Caco-2 (cell line): ENCODE measurements at places on chromosomes 13 and 19. TPM values are rescaled to one million over a fixed set of nuclear protein-coding genes. Genes with fewer than 3 reads are reported as not detected.

Gene MISP3
- 5.2 TPM in 2 replicates for total RNA-seq

- DNase-seq: no peak
- no peaks in the 10 kb centered on the region for H3K27me3 ChIP-seq
- no peak overlapping the region for H3K4me3 ChIP-seq
- H3K4me1 ChIP-seq: no peaks in the 10 kb centered on the region
- H3K36me3 ChIP-seq: no peaks in the 10 kb centered on the region
Observed at GRCh38 chr13:34886987-34887386, 55.1 kb upstream of the NBEA start.

Gene ZNF492
- not detected in 2 replicates for total RNA-seq

DNA sequence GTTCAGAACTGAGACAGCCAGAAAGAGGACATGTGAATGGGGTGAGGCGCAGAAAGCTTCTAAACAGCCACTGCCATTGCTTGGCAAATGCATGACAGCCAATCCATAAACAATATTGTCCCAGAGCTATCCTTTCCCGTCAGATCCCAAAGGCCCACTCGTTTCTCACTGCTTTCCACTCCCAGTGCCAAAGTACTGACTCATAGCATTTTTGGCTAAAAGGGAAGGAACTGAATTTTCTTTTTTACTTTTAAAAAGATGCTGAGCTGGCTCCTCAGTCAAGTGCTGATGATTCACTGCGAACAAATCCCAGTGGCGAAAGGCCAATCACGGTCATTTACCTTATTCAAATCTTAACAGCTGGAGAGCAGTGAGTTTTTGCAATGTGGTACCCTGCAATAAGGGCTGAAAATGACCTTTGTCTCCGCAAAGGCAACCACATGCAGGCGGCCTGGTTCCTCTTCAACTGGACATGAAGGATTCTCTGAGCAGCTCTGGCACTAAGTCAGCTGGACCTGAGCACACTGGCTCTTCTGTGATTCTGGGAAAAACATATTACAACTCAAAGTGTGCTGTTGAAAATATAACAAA, 151.7 kb downstream of the DCLK1 start:
- H3K4me1 ChIP-seq: no peaks in the 10 kb centered on the region
- H3K27ac ChIP-seq: no peak overlapping the region
- no peak for DNase-seq
- H3K27me3 ChIP-seq: no peaks in the 10 kb centered on the region
- H3K36me3 ChIP-seq: no peaks in the 10 kb centered on the region
- no peak overlapping the region for H3K4me3 ChIP-seq

Gene SMIM44
- not detected in 2 replicates for total RNA-seq

- H3K27me3 ChIP-seq: no peaks in the 10 kb centered on the region
- no peak overlapping the region for H3K27ac ChIP-seq
- no peak overlapping the region for H3K4me3 ChIP-seq
- H3K36me3 ChIP-seq: no peaks in the 10 kb centered on the region; the same call in 1 of the 2 replicates
Observed at GRCh38 chr13:24215126-24215525, 54.6 kb downstream of the SPATA13 start.

GRCh38 chr13:30718661-30719524, 16.4 kb upstream of the ALOX5AP start:
- no peak overlapping the region for H3K4me3 ChIP-seq
- H3K4me1 ChIP-seq: no peaks in the 10 kb centered on the region
- no peaks in the 10 kb centered on the region for H3K36me3 ChIP-seq
- no peak overlapping the region for H3K27ac ChIP-seq
- DNase-seq: no peak

DNA sequence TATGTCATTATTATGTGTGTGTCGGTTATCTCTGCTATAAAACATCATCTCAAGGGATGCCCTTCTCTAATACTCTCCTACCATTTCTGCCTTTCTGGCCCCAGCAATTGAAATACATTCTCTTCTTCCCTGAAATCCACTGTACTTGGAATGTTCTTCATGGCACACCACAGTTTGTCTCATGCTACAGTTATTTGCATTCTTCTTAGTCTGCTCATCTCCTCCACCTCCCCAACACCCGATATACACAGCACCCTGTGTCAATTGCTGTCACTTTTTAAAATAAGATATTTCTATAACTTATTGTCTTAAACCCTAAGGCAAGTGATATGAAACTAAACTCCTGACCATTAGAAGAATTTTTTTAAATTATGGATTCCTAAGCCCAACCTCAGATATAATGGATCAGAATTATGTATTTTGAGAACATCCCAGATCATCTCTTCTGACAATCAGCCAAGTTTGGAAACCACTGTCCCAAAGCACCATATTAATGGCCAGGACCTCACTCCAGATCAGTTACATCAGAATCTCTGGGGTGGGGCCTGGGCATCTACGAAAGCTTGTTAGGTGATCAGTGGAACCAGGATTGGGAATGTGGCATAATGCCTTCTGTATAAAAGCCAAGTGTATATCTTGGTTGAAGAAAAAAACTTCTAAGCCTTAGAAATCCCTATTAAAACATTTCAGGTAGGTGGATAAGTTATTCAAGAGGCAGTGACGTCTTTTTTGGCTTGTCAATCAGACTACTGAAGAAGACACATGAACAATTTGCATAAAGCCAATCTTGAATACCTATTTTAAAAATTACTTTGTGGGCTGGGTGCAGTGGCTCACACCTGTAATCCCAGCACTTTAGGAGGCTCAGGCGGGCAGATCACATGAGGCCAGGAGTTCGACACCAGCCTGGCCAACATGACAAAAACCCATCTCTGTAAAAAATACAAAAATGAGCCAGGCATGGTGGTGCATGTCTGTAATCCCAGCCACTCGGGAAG, 30.0 kb upstream of the KBTBD7 start:
- H3K27me3 ChIP-seq: no peaks in the 10 kb centered on the region
- H3K36me3 ChIP-seq: no peaks in the 10 kb centered on the region
- peaks cover 10% of the 10 kb centered on the region for H3K4me1 ChIP-seq
- H3K27ac ChIP-seq: no peak overlapping the region
- no peak overlapping the region for H3K4me3 ChIP-seq
- DNase-seq: no peak

DNA sequence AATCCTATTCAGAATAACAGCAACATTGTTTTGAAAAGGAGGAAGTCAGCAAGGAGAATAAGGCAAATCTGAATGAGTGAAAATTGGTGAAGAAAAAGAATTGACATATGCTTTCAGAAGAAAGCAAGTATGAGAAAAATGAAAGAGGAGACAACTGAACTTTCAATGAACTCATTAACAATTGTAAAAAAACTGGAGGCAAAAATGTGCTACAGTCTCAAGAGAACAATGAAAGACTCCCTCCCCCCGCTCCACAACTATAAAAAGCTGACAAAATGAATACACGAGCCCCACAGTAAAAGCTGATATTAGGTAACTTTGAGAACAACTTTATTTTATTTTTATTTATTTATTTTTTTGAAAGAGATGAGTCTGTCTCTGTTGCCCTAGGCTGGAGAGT, 373.1 kb downstream of the DIAPH3 start:
- no peak overlapping the region for H3K27ac ChIP-seq
- no peak overlapping the region for H3K4me3 ChIP-seq
- H3K4me1 ChIP-seq: no peaks in the 10 kb centered on the region
- no peaks in the 10 kb centered on the region for H3K36me3 ChIP-seq

Gene TMEM221
- 0.37 TPM in 1 of 2 replicates, not detected in the other for total RNA-seq

DNA sequence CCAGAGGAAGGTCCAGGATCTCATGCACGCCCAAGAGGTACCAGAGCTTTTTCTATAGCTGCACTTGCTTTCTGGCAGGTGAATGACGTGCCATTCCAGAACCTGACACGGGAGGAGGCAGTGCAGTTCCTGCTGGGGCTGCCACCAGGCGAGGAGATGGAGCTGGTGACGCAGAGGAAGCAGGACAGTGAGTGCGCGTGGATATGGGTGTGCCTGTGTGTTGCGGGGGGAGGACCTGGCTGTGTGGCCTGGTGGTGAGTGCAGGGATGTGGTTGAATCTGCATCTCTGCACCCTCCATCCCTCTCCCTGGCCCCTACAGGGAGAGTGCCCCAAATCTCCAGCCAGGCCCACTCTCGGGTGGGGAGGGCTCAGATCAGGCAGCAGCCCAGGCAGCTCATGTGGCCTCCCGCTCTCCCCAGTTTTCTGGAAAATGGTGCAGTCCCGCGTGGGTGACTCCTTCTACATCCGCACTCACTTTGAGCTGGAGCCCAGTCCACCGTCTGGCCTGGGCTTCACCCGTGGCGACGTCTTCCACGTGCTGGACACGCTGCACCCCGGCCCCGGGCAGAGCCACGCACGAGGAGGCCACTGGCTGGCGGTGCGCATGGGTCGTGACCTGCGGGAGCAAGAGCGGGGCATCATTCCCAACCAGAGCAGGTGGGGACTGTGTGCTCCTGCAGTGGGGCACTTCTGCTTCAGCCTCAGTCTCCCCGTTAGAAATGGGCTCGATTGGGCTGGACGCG, 22.8 kb downstream of the APBA3 start:
- H3K27ac ChIP-seq: no peak overlapping the region
- no peaks in the 10 kb centered on the region for H3K4me1 ChIP-seq
- H3K36me3 ChIP-seq: peaks cover 4% of the 10 kb centered on the region
- no peak overlapping the region for H3K4me3 ChIP-seq
- no peak for DNase-seq

GRCh38 chr19:55451965-55452748, 9.1 kb upstream of the SHISA7 start:
- H3K27ac ChIP-seq: no peak overlapping the region
- no peak for DNase-seq
- H3K4me3 ChIP-seq: peak overlapping the region; percentile 34

DNA sequence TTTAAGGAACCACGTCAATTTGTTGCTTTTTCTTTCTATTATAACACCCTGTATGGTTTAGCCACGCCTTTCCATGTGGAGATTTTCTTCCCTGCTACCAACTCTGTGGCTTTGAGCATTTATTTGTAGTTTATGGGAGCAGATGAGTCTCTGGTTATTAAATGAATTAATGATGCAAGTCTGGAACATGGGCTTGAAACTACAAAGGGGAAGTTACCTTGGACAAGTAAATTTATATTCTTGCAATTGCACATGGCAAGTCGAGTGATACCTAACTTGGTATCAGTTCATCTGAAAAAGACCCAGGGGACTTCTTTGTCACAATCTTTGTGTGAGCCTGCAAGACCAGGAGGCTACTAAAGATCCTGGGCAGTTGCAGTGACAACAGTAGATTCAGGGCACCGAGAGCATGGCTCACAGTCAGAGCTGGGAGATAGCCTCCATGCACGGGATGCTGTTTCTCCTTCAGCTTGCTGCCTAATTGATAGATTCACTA, 24.4 kb downstream of the B3GLCT start:
- no peak for DNase-seq
- H3K27me3 ChIP-seq: no peaks in the 10 kb centered on the region
- no peaks in the 10 kb centered on the region; the same call in 1 of the 2 replicates for H3K4me1 ChIP-seq

Gene DCUN1D2
- 59.4 and 59.9 TPM in 2 replicates for total RNA-seq

- H3K27me3 ChIP-seq: no peaks in the 10 kb centered on the region
- no peaks in the 10 kb centered on the region for H3K36me3 ChIP-seq
- no peak overlapping the region for H3K27ac ChIP-seq
- no peak overlapping the region for H3K4me3 ChIP-seq
- H3K4me1 ChIP-seq: no peaks in the 10 kb centered on the region
Observed at GRCh38 chr19:14654786-14655560, 19.7 kb downstream of the ADGRE3 start.

- peak overlapping the region; percentile 99 for H3K27ac ChIP-seq
- peak overlapping the region; percentile 100 for H3K4me3 ChIP-seq
- no peaks in the 10 kb centered on the region for H3K27me3 ChIP-seq
- DNase-seq: peak; percentile 89
Observed at GRCh38 chr19:49677901-49678674, 1.0 kb downstream of the PRMT1 start.

DNA sequence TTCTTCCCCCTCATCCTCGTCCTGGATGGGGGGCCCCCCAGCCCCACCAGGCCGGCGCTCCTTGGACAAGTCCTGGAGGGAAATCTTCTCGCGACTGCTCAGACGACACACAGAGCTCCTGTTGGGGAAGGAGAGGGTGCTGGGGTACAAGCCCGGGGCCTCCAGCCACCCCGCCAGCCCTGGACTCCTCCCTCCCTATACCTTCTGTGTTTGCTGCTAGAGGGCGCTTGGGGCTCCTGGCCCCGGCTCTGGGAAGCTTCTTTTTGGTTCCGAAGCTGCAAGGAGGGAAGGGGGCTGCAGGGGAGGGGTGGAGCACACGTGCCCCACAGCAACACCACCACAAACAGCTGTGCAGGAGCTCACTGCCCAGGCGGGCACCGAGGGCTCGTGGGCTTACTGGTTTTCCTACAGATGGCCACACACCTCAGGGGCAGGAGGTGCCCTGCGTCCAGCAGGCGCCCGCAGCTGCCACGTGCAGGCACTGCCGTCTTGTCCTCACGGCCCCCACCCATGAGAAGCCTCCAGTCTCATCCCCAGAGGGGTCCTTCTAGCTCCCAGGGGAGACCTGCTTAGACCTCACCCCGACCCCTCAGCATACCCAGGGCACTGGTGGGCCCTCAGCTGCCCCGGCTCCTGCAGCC, 20.5 kb downstream of the EPS8L1 start:
- H3K27ac ChIP-seq: no peak overlapping the region
- no peaks in the 10 kb centered on the region for H3K4me1 ChIP-seq
- no peak for DNase-seq

Gene CGB5
- total RNA-seq: 0.49 TPM in 1 of 2 replicates, not detected in the other

Gene SPPL2B
- 90.6 and 92.3 TPM in 2 replicates for total RNA-seq

- peak overlapping the region; percentile 93 for H3K27ac ChIP-seq
- H3K4me1 ChIP-seq: peaks cover 7% of the 10 kb centered on the region; the same call in 1 of the 2 replicates
- no peaks in the 10 kb centered on the region; the same call in 1 of the 2 replicates for H3K36me3 ChIP-seq
- H3K27me3 ChIP-seq: no peaks in the 10 kb centered on the region
- H3K4me3 ChIP-seq: peak overlapping the region; percentile 100
- DNase-seq: peak; percentile 58
Observed at GRCh38 chr13:72726726-72727416, 558 bp downstream of the MZT1 start.

GRCh38 chr13:113358653-113359190, 5.2 kb downstream of the GRTP1 start:
- no peak overlapping the region for H3K4me3 ChIP-seq
- H3K36me3 ChIP-seq: no peaks in the 10 kb centered on the region
- H3K4me1 ChIP-seq: peaks cover 4% of the 10 kb centered on the region; the same call in 1 of the 2 replicates
- DNase-seq: no peak
- H3K27ac ChIP-seq: no peak overlapping the region

GRCh38 chr13:101332583-101332982, 83.7 kb downstream of the NALCN start:
- no peaks in the 10 kb centered on the region for H3K27me3 ChIP-seq
- no peak for DNase-seq
- H3K4me1 ChIP-seq: no peaks in the 10 kb centered on the region

DNA sequence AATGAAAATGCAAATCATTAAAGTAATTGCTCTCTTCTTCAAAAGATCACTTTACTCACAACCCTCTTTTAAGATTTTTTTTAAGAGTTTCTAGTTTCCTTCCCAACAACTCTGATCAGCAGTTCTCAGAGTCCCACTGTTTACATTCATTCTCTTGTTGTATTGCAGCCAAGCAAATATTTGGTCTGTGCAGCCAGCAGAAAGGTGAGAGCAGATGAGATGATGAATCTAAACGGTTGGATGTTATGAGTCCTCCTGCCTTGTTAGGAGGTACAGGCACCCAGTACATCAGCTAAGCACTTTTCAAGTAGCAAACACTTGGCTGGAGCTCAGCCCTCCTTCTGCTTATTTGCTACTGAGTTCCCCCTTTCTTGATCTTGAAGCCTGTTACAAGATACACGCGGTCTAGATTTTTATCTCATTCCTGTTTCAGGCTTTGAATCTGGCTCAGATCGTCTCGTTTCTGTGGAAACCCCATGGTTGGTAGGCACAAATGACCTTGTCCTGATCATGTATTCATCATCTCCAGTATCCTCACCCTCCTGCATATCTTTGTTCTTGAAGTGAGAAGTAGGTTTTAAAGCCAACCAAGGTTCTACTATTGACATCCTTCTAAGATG, 300.7 kb downstream of the DCT start:
- no peak overlapping the region for H3K27ac ChIP-seq
- no peak overlapping the region for H3K4me3 ChIP-seq
- no peaks in the 10 kb centered on the region for H3K36me3 ChIP-seq

Gene C1QTNF9B
- total RNA-seq: not detected in 2 replicates

GRCh38 chr19:39506944-39507714, 7.8 kb upstream of the SELENOV start:
- no peak overlapping the region for H3K27ac ChIP-seq
- H3K4me3 ChIP-seq: peak overlapping the region; percentile 54
- peaks cover 11% of the 10 kb centered on the region for H3K4me1 ChIP-seq
- no peaks in the 10 kb centered on the region for H3K36me3 ChIP-seq
